ENCODE measurements at places on chromosomes 5 and 9. TPM values are rescaled to one million over a fixed set of nuclear protein-coding genes. Genes with fewer than 3 reads are reported as not detected.

DNA sequence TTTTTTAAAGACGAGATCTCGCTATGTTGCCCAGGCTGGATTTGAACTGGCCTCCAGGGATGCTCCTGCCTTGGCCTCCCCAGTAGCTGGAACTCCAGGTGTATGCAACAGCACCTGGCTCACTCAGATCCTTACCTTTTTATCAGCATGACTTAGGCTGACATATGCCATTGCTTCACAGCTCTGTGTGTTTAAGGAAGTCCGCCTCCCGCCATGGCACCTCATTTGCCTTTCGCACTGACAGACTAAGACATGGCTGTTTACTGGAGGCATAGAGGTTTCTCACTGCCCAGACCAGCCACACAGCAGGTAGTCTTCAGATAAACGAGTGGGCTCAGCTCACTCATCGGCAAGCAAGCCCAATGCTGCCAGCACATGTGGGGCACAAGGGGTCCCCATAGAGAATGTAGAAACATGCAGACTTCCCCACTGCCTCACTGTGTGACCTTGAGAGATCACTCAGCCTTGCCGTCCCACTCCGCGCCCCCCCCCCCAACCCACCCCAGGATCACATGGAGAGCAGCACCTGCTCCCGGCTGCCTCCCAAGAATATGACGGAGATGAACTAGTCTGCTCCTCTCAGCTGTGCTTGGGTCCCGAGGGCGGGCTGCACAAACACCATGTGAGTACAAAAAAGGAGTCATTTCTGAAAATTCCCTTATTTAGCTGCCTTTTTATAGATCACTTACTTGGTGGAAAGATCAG is 62.8 kb downstream of the DCP2 start:
- no peaks in the 10 kb centered on the region for H3K4me1 ChIP-seq
- no peak overlapping the region for H3K4me3 ChIP-seq
- H3K27ac ChIP-seq = no peak overlapping the region
- H3K36me3 ChIP-seq = no peaks in the 10 kb centered on the region
- no peak for DNase-seq
- no peaks in the 10 kb centered on the region for H3K27me3 ChIP-seq

The DAB2 gene
- not detected for total RNA-seq

- no peaks in the 10 kb centered on the region for H3K27me3 ChIP-seq
- no peak overlapping the region for H3K27ac ChIP-seq
- H3K4me1 ChIP-seq = no peaks in the 10 kb centered on the region
- no peak overlapping the region for H3K4me3 ChIP-seq
Observed at GRCh38 chr5:76941000-76941399, 11.8 kb upstream of the CRHBP start.

GRCh38 chr9:1591310-1591709 is 423.8 kb upstream of the SMARCA2 start:
- no peak for DNase-seq
- H3K27me3 ChIP-seq = no peaks in the 10 kb centered on the region
- no peak overlapping the region for H3K4me3 ChIP-seq

GRCh38 chr5:37889612-37890317 is 49.9 kb upstream of the GDNF start:
- DNase-seq = no peak
- H3K4me1 ChIP-seq = no peaks in the 10 kb centered on the region
- H3K27ac ChIP-seq = no peak overlapping the region
- H3K27me3 ChIP-seq = peaks cover 7% of the 10 kb centered on the region
- H3K4me3 ChIP-seq = no peak overlapping the region
- H3K36me3 ChIP-seq = no peaks in the 10 kb centered on the region

The IFNA2 gene
- not detected for total RNA-seq

The KIF12 gene
- total RNA-seq = not detected
